Fibroblast of skin of right biceps (primary cell): ENCODE measurements at places on chromosomes 3 and 15.

DNA sequence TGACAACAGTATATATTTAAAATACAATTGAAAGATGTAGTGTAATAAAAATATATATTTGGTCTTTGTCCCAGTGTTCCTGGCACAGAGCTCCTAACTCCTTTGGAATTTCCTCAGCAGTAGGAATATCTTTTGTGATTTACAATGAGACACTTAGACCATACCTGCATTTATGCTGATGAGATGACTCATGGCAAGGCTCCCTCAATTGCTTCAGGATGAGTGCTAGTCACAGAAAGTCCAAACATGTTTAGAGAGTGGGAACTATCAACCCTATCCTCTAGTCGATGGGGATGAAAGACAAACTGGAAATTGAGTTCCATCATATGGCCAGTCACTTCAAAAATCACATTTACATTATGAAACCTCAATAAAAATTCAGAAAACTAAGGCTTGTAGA is 588.3 kb upstream of the LMCD1 start:
- no peak for DNase-seq

- peak; percentile 26 for DNase-seq
Observed at GRCh38 chr3:46097691-46098241, 70.5 kb upstream of the XCR1 start.

DNA sequence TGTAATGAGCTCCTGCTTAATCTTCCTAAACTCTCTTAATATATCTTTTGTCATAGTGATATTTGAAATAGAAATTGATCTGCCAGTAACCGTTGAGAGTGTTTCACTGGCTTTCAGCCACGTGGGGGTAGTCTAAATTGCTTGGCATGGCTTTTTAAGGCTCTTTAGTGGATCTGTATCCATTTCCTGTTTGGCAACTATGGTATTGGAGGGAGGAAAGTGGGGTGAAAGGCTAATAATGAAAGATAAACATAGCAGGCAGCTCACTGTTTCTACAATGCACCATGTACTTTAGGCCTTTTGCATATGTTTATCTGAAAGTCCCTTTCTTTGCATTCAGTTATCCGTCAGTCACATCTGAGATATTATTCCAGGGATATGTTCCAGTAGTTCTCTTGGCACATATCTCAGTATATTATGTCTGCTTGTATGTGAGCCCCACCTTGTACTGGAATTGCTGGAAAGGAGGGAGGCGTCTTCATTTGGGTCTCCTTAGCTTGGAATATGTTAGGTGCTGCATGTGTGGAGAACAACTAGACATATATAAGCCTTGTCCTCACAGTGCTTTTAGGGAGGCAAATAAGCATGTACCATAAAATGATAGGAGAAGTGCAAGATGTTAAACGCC is 10.8 kb downstream of the TOPAZ1 start:
- DNase-seq: no peak

- DNase-seq: peak; percentile 19
Observed at GRCh38 chr15:37017031-37017625, 83.2 kb downstream of the MEIS2 start.

DNA sequence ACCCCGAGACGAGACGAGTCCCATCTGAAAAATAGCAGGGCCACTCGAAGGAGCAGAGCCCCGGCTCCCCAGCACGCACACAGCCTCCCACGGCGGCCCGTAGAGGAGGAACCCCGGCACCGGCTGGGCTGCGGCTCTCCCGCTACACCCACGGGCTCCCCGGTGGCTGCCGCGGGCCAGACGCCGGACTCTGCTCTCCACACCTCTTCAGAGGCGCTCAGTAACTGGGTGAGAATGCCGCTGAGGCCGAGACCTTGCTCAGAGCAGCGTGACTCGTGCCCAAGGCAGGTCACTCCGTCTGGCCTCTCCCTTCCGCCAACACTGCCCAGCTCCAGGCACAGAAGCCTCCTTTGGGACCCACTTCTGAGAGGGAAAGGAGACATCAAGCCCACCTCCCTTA is 34.4 kb downstream of the TNK2 start:
- DNase-seq: no peak

DNA sequence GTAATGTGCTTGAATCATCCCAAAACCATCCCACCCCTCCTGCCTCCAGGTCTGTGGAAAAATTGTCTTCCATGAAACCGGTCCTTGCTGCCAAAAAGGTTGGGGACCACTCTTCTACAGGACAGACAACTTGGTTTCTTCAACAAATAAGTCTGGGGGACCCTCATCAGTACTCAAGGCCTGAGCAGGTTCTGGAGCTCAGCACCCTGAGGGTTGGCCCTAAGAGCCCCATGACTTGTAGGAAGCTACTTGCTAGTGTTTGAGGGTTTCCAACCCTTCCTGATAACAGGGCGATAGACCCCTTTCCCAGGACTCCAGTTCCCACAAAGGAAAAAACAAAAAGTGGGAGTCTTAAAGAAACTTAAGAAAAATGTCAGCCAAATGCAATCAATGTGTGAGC is 52.9 kb upstream of the SLCO2A1 start:
- DNase-seq: no peak

DNA sequence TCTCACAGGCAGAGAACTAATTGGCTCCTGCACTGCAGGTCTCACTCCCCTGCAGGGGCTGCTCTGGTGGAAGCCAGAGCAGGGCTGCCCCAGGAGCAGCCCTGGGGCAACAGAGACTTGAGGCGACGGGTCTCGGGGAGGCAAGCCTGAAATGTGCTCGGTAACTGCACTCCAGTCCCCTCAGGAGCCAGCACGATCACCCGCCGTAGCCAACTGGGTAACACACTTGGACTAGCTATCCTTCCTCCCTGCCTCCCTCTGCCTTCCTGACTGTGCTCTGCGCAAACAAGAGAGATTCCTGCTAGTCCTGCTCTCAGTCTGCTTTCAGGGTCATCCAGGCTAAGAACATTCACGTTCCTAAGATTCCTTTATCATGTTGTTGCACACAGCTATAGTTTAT is 140.7 kb upstream of the NSMCE3 start:
- DNase-seq: peak; percentile 1

DNA sequence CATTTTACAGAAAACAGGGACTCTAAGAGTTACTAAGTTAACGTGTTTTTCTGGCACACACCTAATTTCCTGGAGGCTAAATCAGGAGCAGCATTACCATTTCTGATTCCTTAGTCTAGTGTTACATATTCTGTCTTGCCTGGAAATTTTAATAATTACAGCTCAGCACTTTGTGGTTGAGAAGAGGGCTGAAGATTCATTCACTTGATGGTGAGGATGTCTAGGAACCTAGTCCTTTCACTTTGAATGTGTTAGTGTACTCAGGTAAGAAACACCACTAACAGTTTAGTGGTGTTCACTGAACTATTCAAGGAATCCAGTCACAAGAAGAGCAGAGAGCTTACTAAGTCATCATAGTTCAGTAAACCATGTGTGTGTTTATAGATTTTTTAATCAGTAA is 102.8 kb downstream of the STT3B start:
- no peak for DNase-seq

GRCh38 chr3:139519998-139520737 is 19.4 kb downstream of the RBP1 start:
- DNase-seq: peak; percentile 24

DNA sequence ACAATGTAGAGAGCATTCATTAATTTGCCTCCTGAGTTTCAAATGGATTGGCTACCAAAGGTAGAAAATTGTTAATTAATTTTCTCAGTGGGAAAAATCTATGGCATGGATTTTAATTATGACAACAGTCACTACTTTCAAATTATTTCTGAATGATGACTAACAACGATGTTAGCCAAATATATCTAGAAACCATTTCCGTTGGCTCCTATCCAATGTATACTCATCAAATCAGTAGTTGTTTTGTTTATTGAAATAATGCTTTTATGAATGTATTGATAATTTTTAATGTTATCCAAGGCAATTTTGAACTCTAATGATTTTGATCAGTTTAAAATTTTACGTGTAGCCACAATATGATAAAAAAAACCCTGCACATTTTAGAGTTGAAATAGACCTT is 333.4 kb downstream of the NAALADL2 start:
- no peak for DNase-seq

DNA sequence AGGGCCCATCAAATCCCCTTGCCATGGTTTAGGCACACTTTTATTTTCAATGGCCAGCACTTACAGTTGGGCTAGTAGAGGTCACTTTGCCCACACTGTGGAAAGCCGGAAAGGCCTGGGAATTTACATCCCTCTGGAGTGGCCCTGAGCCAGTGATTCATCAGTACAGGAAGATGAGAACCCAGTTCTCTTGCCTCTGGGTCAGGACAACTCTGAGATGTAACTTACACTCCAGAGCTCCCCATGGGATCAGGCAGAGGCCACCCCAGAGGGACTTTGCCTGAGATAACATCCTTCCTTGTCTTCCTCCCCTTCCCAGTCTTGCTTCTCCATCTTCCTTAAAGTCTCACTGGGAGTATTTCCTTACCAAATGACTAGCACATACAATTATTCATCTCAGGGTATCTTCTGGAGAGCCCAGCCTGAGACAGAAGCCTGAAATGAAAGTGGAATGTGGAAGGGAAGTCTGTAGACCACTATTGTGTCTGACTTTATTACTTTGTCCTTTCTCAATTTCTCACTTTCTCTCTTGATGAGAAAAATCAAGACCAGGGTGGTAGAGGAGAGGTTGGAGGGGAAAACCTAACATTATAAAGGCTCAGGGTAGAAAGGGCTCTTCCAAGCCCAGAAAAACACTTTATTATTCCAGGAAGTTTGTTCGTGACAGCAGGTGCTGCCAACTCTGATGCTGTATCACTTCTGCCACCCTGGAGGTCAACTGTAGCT is 220.8 kb downstream of the ZNF621 start:
- no peak for DNase-seq

GRCh38 chr3:139634111-139634635 is 43.6 kb downstream of the NMNAT3 start:
- DNase-seq: peak; percentile 2

GRCh38 chr15:67575039-67575502 is 32.6 kb downstream of the MAP2K5 start:
- DNase-seq: peak; percentile 46

DNA sequence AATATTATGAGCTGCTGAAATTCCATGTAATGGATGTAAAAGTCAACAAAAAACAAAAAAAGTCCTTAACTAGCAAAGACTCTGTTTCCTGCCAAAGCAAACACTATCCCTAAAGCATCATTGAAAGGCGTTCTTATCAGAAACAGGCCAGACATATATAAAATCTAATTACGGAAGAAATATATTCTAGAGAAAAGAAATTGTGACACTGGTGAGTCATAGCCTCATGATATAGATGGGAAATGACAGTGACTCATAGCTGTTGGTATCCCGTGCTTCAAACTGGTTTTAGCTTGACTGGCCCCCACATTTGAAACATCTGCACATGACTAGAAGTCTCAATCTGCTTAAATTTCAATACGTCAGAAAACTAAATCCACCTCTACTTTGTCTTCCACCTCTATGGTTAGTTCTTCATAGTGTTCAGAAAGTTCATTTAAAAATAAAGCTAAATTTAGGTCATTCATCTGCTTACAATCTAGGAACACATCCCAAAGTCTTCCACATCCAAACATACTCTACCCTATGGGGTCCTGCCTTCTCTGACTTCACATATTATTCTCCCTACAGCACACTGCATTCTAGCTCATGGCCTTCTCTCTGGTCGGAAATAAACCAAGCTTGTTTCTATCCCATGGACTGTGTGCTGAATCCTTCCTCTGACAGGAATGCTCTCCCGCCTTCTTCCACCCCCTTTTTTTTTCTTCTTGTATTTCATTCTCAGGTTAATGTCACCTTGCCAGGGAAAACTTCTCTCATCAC is 456.3 kb upstream of the ARRDC4 start:
- peak; percentile 67 for DNase-seq

GRCh38 chr3:194422188-194422587 is 23.1 kb upstream of the GP5 start:
- DNase-seq: peak; percentile 16
